Activated CD4-positive, alpha-beta memory T cell treated with anti-CD3 and anti-CD28 coated beads, Interleukin-2, amount 10 ng/mL, durations not matched to agents 7 days and 5 days (primary cell): ENCODE measurements at places on chromosomes 3 and 15.

DNA sequence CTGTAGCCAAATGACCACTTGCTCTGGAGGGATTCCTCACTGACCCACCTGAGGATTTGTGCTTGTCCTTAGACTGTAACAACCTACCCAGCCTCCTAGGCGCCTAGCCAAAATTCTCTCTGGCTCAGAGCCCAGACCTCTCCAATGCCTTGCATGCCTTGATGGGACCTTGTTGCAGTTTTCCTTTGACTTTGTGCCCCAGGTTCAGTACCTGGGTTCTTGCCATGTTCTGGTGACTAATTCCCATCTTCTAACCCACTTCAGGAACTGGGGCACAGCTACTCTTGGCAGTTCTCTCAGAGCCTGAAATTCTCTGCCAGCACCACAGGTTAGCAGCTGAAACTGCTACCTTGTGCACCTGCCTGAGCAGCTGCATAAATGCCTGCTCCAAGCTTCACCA, 27.0 kb upstream of the UBE3A start:
- no peak overlapping the region for H3K27ac ChIP-seq
- H3K4me1 ChIP-seq = no peaks in the 10 kb centered on the region
- DNase-seq = no peak
- H3K27me3 ChIP-seq = no peaks in the 10 kb centered on the region

GRCh38 chr3:25603703-25604102, 61.0 kb downstream of the TOP2B start:
- no peak overlapping the region for H3K27ac ChIP-seq
- no peak overlapping the region for H3K4me3 ChIP-seq
- DNase-seq = no peak
- no peaks in the 10 kb centered on the region for H3K27me3 ChIP-seq
- H3K36me3 ChIP-seq = peaks cover 60% of the 10 kb centered on the region

- peak; percentile 61 for DNase-seq
- H3K36me3 ChIP-seq = no peaks in the 10 kb centered on the region
- peak overlapping the region; percentile 75 for H3K27ac ChIP-seq
- peaks cover 32% of the 10 kb centered on the region for H3K4me1 ChIP-seq
- peak overlapping the region; percentile 25 for H3K4me3 ChIP-seq
Observed at GRCh38 chr3:151268267-151269235, 9.8 kb downstream of the P2RY14 start.

GRCh38 chr15:33278816-33279612, 31.8 kb upstream of the RYR3 start:
- no peak overlapping the region for H3K27ac ChIP-seq
- no peak overlapping the region for H3K4me3 ChIP-seq
- no peaks in the 10 kb centered on the region for H3K36me3 ChIP-seq
- no peak for DNase-seq
- no peaks in the 10 kb centered on the region for H3K4me1 ChIP-seq

DNA sequence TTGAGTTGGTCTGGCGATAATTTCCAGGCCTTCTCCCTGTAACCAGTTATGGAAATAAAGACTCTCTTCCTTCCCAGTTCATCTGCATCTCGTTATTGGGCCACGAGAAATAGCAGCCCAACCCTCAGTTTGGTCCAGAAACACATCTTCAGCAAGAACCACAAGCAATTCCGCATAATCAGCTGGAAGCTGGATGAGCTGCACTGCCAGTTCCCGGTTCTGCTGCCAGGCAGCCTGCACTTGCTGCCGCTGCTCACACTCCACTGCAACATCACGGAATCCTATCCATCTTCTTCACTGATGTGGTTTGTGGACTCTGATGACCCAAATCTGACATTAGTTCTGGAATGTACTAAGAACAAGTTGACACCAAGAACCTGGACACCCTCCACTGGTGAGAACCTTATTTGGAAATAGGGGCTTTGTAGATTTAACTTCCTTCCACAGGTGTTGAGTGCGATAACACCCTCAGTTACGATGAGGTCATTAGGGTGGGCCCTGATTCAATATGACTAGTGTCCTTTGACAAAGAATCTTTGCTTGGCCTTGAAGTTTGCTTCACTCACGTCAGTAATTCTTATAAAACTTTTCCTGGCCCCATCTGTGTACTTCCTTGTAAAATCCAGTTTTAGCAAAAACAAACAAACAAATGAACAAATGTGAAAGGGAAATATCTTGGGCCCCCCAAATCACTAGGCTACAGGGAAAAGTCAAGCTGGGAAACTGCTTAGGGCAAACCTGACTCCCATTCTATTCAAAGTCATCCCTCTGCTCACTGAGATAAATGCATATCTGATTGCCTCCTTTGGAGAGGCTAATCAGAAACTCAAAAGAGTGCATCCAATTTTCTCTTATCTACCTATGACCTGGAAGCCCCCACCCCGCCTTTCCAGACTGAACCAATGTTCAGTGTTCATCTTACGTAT, 221.9 kb upstream of the PROK2 start:
- peaks cover 18% of the 10 kb centered on the region for H3K4me1 ChIP-seq
- no peak overlapping the region for H3K27ac ChIP-seq
- no peak overlapping the region for H3K4me3 ChIP-seq
- no peaks in the 10 kb centered on the region for H3K36me3 ChIP-seq

- H3K4me1 ChIP-seq = no peaks in the 10 kb centered on the region
- DNase-seq = no peak
- H3K27ac ChIP-seq = no peak overlapping the region
Observed at GRCh38 chr3:14922863-14923262, 24.5 kb upstream of the NR2C2 start.

DNA sequence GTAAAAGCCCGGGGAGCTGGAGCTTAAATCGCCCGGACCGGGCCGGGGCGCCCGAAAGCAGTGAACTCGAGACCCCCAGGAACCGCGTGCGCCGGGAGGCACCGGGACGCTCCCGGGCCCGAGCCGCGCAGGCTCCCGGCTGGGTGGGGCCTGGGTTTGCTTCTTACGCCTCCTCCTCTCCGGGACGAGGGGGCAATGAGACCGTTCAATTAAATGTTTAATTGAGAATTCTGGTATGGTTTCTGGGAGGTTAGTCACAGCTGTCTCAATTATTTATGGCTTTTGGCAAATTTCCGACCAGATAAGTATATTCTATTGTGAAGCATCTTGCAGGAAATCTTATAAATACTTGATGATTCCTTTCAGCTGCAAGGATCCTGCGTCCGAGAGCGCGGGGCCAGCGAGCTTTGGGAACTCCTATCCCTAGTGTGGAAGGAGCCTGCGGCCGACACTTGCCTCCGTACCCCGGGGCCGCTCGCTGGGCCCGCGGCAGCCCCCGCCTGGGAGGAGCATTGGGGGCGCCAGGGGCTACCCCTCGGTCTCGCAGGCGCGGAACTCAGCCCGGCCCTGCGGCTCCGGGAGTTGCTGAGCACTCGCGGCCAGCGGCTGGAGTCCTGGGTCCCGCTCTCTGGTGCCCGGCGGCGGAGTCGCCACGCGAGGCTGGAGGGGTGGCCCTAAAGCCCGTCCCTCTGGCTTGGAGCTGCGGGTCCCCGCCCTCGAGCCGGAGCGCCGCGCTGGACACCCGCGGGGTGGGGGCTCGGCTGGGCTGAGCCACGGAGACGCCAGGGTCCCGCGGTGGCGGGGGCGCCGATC, 10.3 kb downstream of the ISL2 start:
- H3K27ac ChIP-seq = no peak overlapping the region
- peaks cover 56% of the 10 kb centered on the region for H3K27me3 ChIP-seq
- no peak overlapping the region for H3K4me3 ChIP-seq
- H3K36me3 ChIP-seq = peaks cover 15% of the 10 kb centered on the region
- DNase-seq = no peak
- peaks cover 14% of the 10 kb centered on the region for H3K4me1 ChIP-seq

GRCh38 chr3:72368331-72368975, 479.8 kb downstream of the SHQ1 start:
- peaks cover 2% of the 10 kb centered on the region for H3K27me3 ChIP-seq
- no peak overlapping the region for H3K4me3 ChIP-seq

DNA sequence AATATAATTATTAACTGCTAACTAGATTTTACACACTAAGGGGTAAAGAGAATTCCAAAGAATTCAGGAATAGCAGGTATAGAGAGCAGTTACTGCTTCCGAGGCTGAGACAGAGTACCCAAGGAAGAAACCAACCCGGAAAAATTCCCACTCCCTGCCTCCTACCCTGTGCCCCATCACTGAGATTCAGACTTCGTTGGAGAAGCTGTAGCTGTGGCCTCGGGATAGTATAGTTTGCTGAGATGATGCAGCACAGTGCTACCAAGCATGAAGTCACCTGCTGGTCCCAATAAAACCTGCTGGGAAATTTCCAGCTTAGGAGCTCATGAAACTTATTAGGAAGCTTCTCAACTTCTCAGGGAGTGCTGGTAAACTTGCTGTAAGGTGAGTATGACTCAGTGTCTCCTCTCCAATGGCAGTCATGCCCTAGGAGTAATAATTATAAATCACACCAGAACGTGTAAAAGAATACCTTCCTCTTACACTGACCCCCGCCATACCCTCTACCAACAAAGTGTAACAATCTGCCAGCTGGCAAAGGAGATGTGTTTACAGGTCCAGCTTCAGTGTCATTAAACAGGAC, 215.2 kb upstream of the ROBO2 start:
- no peaks in the 10 kb centered on the region for H3K4me1 ChIP-seq
- H3K27me3 ChIP-seq = no peaks in the 10 kb centered on the region
- H3K36me3 ChIP-seq = no peaks in the 10 kb centered on the region
- no peak overlapping the region for H3K4me3 ChIP-seq
- no peak for DNase-seq
- no peak overlapping the region for H3K27ac ChIP-seq

- no peaks in the 10 kb centered on the region for H3K27me3 ChIP-seq
- no peak for DNase-seq
- H3K36me3 ChIP-seq = no peaks in the 10 kb centered on the region
Observed at GRCh38 chr15:26661748-26662147, 111.1 kb downstream of the GABRB3 start.

DNA sequence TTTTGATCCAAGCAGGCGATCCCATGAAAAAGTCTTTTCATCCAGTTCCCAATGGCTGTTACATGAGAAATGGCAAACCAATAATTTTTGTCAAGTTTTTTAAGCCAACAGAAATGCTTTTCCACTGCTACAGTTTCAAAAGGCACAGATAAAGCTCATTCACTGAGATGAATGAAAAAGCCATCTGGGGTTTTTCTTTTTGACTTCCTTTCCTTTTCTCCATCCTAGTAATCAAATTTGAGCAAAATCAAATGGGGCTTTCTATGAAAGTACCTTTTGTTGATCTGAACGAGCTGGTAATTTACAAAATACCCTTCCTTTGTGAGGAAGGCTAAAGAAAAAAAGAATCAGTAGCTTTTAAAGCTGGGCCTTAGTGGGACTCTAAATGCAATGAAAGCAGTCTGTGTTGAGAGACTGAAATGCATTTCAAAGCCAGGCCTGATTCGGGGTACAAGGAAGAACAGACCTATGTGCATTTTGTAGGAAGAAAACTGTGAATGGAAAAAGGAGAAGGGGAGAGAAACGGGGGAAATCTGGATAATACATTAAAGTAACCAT, 185.2 kb upstream of the DNAJC19 start:
- H3K4me1 ChIP-seq = no peaks in the 10 kb centered on the region
- no peak overlapping the region for H3K4me3 ChIP-seq
- no peaks in the 10 kb centered on the region for H3K36me3 ChIP-seq
- H3K27me3 ChIP-seq = no peaks in the 10 kb centered on the region
- no peak for DNase-seq

GRCh38 chr15:45200001-45200798, 12.4 kb upstream of the SHF start:
- no peak overlapping the region for H3K4me3 ChIP-seq
- no peak overlapping the region for H3K27ac ChIP-seq
- peak; percentile 97 for DNase-seq
- peaks cover 4% of the 10 kb centered on the region for H3K36me3 ChIP-seq
- peaks cover 7% of the 10 kb centered on the region for H3K27me3 ChIP-seq
